ENCODE measurements at places on chromosomes 1 and 21.

GRCh38 chr1:171455967-171456366 lies 29.4 kb upstream of the PRRC2C start:
- DNase-seq: no peak

DNA sequence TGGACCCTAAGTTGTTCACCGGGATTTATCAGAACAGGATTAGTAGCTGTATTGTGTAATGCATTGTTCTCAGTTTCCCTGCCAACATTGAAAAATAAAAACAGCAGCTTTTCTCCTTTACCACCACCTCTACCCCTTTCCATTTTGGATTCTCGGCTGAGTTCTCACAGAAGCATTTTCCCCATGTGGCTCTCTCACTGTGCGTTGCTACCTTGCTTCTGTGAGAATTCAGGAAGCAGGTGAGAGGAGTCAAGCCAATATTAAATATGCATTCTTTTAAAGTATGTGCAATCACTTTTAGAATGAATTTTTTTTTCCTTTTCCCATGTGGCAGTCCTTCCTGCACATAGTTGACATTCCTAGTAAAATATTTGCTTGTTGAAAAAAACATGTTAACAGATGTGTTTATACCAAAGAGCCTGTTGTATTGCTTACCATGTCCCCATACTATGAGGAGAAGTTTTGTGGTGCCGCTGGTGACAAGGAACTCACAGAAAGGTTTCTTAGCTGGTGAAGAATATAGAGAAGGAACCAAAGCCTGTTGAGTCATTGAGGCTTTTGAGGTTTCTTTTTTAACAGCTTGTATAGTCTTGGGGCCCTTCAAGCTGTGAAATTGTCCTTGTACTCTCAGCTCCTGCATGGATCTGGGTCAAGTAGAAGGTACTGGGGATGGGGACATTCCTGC lies 3.9 kb upstream of the OLFML3 start:
- no peak for DNase-seq

GRCh38 chr1:65948609-65949229 lies 156.0 kb downstream of the PDE4B start:
- DNase-seq: no peak

DNA sequence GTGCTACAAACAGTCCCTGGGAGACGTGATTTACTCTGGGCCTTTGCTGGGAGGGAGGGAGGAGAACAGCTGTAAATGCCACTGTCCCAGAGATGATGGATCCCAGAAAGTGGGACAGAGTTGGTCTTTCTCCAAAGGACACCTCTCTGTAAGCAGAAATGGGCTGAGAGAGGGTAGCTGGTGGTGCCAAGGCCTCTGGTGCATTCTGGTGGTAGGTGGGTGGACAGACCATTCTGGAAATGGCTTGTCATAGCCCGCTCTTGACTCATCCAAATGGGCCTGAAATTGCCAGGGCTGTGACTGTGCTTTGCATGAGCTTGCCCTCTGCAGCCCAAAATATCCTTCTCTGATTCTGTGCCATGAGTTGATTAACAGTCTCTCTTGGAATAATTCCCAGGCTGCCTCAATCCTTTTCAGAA lies 36.1 kb downstream of the CCDC185 start:
- DNase-seq: no peak

DNA sequence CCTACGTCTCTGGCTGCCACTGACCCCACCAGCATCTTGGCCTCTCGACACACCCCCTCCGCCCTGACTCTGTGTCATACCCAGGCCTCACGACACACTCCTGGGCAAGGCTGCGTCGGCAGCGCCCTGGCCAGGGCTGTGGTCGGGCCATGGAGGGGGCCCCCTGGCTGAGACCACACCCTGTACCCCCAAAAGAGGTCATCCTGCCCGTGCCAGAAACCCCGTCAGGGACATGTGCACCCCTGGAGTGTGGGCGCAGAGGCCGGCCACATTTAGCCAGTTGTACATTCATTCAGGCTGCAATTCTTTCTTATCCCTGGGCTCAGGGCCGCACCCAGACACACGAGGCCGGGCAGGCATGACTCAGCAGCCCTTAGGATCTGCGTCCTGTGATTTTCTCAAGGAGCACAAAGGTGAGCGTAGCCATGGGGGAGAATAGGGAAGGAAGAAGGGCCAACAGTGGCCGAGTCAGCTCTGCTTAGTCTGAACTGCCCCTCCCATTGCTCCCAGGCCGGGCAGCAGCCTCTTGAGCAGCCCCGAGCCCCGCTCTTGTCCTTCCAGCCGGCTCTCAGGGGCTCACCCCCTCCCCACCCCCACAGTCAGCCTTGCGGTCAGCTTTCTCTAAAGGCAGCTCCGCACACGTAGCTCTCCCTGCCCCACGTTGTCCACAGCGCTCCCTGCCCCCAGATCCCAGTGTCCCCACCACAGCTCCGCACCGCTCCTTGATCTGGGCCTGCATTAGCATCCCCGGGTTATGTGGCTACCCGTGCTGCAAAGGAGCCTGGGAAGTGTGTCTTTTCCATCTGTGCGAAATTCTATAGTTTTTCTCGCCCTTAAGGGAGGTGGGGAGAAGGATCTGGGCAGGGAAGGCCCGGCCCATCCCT lies 7.9 kb downstream of the CSTB start:
- no peak for DNase-seq

DNA sequence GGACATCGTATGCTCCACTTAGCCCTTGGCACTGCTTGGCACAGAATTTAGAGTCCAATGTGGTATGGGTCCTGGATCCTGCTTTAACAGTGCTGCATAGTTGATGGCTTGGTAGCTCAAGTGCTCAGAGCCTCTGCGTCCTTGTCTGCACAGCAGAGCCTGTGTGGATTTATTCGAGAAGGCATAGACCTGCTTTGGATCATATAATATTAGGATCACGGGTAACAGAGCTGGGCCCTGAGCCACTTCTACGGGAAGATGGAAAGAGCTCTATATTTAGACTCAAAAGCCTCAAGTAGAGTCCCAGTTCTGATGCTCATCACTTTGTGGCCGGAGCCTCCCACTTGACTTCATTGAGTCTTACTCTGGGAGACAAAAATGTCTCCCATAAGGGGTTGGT lies 164.4 kb upstream of the EDN2 start:
- DNase-seq: no peak

DNA sequence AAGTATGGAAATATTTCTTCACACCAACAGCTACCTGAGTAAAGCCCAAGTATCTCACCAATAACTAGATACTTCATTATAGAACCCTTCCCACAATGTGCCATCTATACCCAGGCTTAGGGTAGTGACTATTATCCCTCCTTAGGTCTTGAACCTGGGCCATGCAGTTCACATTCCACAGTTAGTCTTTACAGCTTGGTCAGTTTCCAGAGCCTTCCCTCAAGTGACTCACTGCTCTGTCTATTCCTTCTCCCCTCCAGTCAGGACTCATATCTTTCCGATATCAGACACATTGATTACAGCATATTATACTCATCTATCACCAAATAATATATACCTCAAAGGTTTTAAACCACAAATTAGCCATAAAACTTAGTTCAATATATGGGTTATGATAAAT lies 23.6 kb downstream of the VAMP4 start:
- no peak for DNase-seq

GRCh38 chr1:171654942-171655745 lies 2.7 kb upstream of the MYOC start:
- peak; percentile 70 for DNase-seq

GRCh38 chr1:235190431-235190830 lies 29.4 kb upstream of the RBM34 start:
- no peak for DNase-seq

GRCh38 chr1:156543066-156543465 lies 29.3 kb downstream of the IQGAP3 start:
- DNase-seq: no peak

- DNase-seq: no peak
Measured at GRCh38 chr1:81982523-81982922, 181.8 kb downstream of the ADGRL2 start.

DNA sequence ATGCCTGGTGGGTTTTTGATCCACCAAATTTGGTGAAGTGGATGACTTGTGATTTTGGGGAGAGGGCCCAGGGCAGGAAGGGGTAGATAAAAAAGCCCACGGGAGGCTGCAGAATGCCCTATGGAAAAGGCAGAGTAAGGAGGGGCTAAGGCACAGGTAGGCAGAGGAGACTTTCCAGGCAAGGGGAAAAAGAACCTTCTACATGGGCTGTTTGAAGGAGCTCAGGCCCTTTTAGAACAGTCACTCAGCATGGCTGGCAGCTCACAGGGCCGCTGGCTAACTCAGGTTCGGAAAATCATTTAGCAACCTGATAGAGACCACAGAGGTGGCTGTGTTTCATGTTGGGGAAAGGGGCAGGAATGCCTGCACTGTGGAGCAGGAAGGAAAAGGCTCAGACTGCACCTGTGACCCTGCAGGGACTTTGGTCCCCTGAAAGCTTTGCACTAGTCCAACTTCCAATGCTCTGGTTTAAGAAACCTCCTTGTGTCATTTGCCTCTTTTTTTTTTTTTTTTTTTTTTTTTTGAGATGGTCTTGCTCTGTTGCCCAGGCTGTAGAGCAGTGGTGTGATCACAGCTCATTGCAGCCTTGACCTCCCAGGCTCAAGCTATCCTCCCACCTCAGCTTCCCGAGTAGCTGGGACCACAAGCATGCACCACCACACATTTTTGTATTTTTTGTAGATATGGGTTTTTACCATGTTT lies 58.5 kb upstream of the ENAH start:
- no peak for DNase-seq

GRCh38 chr1:175540896-175541645 lies 202.3 kb downstream of the TNR start:
- no peak for DNase-seq

DNA sequence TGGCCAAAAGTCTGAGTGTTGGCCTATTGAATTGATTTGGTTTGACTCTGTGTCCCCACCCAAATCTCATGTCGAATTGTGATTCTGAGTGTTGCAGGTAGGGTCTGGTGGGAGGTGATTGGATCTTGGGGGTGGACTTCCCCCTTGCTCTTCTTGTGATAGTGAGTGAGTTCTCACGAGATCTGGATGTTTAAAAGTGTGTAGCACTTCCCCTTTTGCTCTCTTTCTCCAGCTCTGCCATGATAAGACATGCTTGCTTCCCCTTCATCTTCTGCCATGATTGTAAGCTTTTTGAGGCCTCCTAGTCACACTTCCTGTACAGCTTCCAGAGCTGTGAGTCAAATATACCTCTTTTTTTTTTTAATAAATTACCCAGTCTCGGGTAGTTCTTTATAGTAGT lies 297.1 kb upstream of the ZRANB2 start:
- no peak for DNase-seq

DNA sequence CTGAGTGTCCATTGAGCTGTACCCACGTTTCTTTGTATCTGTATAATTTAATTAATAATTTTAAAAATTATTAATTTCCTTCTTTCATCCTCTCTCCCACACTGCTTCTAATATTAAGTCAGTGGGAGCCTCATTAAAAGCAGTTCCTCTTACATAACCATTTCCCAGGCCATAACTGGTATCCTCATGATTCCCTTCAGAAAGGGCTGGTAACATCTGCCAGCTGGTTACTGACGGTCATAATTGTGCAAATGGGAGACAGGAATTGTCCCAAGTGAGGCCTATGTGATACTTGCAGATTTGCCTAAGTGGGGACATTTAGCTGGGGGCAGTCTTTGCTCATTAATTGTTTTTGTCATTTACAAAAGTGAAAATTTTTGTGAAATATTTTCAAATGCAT lies 69.0 kb upstream of the SPAG17 start:
- DNase-seq: no peak

- no peak for DNase-seq
Measured at GRCh38 chr21:29888437-29888836, 51.4 kb downstream of the GRIK1 start.

- no peak for DNase-seq
Measured at GRCh38 chr1:82934074-82934473, 1064.9 kb downstream of the TTLL7 start.

GRCh38 chr1:233293556-233294446 lies 1.7 kb downstream of the PCNX2 start:
- DNase-seq: no peak

DNA sequence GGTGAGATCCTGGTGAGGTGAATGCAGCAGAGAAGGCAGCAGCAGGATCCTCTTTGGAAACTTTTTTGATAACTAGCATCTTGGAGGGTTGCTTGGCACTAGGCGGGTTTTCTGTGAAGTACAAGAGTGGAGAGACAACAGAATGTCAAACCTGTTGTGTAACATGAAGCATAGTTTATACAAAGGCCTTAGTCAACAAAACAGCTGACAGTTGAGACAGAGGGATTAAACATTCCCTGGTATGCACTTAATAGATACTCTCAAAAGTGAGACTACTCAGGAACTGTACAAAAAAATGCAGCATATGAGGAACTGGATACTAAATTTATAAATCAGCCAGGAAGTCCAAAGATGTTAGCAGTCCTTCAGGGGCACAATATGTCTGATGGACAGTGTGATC lies 16.4 kb upstream of the CCDC17 start:
- DNase-seq: no peak

- DNase-seq: no peak
Measured at GRCh38 chr1:228381356-228381755, 25.3 kb downstream of the TRIM11 start.

DNA sequence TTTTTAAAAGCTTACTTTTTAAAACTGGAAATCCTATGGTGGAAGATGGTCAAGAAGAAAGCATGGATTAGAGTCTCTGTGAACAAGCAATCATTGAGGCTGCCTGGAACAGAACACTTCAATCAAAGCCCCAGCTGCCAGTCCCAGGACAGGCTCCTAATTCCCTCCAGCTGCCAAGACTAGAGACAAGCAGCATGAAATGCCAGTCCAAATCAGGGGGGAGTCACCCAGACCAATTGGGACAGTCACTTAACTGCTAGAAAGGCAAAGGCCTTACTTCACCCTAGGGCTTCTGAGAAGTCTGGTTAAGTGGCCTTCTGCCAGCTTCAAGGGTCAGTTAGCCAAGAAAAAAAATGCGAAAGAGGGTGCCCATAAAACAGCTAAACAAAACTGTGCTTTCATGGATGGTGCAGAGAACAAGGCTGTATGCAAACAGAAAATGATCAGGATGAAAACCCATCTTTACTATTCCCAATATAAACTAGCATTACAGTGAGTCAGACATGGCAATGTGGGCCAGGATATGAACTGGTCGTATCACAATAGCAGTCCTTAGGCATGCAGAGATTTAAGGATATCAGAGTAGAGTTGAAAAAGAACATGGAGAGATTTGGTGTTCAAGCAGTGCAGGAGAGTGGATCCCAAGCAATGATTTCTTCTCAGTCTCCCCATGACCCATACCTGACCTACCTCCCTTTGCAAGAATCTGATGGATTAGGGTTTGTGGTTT lies 31.0 kb upstream of the MAN1A2 start:
- DNase-seq: no peak

- DNase-seq: no peak
Measured at GRCh38 chr1:18644446-18644845, 13.8 kb downstream of the PAX7 start.

DNA sequence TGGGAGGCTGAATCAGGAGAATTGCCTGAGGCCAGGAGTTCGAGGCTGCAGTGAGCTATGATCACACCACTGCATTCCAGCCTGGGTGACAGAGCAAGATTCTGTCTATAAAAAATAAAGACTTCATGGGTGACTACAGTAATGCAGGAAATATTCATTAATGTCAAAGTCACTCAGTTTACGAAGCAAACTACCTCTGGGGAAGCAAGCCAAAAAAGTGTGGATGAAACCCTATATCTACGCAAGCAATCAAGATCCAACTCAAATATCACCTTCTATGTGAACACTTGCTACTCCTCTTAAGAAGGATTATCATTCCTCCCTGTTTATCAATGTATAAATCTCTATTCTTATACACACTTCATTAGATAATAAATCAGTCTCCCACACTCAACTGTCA lies 434.8 kb downstream of the SETD4 start:
- DNase-seq: no peak
